NCI-H2171 (cell line): ENCODE measurements at places on chromosomes 16 and 17.

GRCh38 chr16:6884002-6884401 is 448.6 kb upstream of the RBFOX1 start:
- no peak for DNase-seq

DNA sequence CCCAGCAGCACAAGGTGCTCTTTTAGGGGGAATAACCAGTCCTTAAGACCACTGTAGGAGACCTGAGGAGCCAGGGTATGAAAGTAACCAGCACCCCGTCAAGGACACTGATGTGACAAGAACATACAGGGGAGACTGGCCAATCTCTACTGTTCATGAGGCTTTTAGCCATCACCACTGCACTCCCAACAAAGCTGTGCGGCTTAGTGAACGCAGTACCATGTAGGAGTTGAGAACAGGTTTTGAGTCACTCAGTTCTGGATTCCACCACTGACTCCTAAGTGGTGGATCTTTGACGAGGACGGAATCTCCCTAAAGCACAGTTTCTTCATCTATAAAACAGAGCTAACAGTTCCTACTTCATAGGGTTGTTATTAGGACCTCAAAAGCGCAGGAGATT is 26.8 kb downstream of the COG4 start:
- no peak for DNase-seq

- DNase-seq, result no peak
These were observed 72.9 kb upstream of the CLEC3A start for GRCh38 chr16:77949445-77949844.

DNA sequence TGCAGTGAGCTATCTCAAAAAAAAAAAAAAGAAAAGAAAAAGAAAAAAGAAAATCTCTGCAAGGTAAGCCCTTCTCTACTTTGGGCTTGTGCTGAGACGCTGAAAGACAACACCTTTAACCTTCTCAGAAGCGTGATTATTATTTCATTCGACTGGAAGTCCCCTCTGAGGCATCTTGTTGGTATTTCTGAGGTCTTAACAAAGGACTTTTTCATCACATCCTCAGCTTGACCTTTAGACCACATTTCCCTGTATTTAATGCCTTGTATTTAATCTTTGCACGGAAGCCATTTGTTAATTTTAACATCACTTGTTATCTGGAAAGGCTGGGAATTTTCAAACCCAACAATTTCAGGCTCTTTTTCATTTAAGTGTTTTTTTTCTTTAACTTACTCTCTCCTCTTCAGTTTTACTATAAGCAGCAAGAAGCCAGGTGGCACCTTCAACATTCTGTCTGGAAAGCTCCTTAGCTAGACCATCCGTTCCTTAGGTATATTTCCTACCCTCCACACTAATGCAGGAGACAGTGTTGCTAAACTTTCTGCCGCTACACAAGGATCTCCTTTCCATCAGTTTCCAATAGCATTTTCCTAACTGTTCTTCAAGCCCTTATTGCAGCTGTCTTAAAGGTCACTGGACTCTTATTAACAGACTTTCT is 10.3 kb downstream of the KCTD13 start:
- DNase-seq, result no peak

- no peak for DNase-seq
These were observed 54.5 kb downstream of the TUBD1 start for GRCh38 chr17:59838052-59838916.

GRCh38 chr17:73998249-73998648 is 205.2 kb upstream of the RPL38 start:
- no peak for DNase-seq

GRCh38 chr17:80652756-80653330 is 108.2 kb downstream of the RPTOR start:
- no peak for DNase-seq

GRCh38 chr17:37188157-37188556 is 187.6 kb upstream of the C17orf78 start:
- DNase-seq, result no peak

DNA sequence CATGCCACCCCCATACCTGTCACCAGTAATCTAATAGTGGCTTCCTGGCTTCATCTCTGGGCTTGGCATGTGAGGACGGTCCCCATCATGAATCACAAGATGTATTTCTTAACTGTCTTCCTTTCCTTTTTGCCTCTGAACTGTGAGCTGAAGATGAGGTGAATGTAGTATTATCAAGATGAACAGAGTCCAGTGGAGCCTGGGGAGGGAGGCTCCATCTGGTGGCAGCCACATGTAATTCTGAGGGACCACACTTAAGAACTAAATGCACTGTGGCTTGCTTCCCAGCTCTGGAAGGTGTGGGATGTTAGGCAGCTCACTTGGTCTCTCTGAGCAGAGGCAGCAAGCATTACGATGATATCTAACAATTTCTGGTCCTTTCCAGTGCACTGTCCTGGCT is 354.9 kb upstream of the ASIC2 start:
- no peak for DNase-seq

DNA sequence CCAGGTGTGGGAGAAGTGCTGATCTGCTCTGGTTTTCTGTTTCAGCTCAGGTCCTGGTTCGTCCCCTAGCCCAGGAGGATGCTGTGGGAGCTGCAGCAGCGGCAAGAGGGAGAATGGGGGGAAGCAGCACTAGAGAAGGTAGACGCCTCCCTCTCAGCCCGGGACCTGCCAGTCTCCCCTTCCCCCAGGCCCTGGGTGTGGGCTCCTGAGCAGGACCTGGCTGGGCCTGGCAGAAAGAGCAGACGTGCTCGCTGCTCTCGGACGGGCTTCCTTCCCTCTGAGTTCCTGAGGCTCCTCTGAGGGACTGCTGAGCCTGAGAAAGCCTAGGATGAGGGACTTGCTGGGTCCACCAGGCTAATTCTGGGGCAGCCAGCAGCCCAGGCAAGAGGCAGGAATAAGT is 3.1 kb downstream of the PRCD start:
- no peak for DNase-seq

DNA sequence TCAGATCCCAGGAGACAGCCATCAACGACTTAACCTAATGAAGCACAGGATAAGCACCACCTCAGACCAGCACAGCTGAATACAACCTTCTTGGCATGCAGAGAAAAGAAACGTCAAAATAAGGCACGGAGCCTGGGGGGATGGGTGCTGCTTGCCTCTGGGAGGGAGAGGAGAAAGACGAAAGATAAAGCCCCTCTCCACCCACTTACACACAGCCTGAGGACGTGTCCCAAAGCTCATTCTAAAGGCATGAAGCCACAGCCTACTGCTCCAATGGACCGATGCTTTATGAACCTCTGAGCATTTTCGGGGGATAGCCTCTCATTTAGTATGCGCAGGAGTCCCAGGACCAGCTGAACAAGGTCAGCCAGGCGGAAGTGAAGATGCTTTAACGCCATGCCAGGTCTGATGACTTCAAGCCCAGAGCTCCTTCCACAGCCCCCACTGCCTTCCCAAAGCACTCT is 31.1 kb downstream of the ST3GAL2 start:
- DNase-seq, result peak; percentile 32

GRCh38 chr16:3610698-3611145 is 684 bp downstream of the SLX4 start:
- no peak for DNase-seq

GRCh38 chr17:27602721-27603420 is 28.1 kb upstream of the LGALS9 start:
- DNase-seq, result peak; percentile 19

GRCh38 chr17:37358098-37358829 is 17.5 kb upstream of the C17orf78 start:
- DNase-seq, result peak; percentile 37

GRCh38 chr17:44385287-44386181 is 3.9 kb downstream of the ITGA2B start:
- DNase-seq, result peak; percentile 79

GRCh38 chr16:23694644-23695373 is 16.1 kb downstream of the PLK1 start:
- DNase-seq, result no peak

DNA sequence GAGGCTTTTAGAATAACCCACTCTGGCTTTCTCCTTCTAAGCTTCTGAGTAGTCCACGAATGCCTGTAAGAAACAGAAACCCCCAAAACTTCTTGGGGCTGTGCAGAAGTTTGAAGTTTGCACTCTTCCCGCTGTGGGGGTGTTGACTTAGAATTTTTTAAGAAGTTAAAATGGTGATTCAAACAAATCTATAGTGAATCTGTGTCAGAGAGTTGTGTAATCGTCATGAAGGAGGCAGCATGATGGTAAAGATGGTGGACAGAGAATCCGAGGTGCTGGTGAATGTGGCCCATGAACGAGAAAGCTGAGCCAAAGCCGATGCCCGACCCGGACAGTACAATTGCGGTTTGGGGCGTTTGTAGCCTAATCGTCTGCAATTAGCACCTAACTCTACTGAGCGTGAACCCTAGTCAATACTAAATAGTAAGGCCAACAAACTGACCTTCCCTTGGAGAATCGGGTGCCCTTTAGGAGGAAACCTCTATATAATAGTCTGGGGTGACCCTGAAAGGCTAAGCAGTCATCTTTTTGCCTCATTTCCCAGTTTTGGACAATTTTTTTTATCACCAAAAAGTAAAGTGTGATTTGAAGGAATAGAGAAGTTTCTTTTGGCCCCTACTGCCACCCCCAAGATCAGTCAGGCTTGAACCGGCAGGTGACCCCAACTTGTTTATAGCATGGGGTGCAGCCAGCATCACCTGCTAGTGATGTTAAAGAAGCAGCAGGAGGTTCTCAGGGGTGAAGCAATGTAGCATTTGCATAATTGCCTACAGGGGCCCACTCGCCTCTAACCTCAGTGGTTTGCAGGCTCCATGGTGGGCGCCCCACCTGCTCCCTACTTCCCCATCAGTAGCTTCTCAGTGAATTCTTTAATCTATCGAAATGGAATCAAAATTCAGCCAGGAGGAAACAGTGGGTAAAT is 11.2 kb downstream of the IRF8 start:
- DNase-seq, result no peak

- no peak for DNase-seq
These were observed 46.1 kb downstream of the CYTH1 start for GRCh38 chr17:78735832-78736525.

GRCh38 chr17:76111956-76112355 is 8.4 kb upstream of the EXOC7 start:
- DNase-seq, result no peak

- DNase-seq, result no peak
These were observed 1.0 kb downstream of the TEPSIN start for GRCh38 chr17:81237591-81238489.

DNA sequence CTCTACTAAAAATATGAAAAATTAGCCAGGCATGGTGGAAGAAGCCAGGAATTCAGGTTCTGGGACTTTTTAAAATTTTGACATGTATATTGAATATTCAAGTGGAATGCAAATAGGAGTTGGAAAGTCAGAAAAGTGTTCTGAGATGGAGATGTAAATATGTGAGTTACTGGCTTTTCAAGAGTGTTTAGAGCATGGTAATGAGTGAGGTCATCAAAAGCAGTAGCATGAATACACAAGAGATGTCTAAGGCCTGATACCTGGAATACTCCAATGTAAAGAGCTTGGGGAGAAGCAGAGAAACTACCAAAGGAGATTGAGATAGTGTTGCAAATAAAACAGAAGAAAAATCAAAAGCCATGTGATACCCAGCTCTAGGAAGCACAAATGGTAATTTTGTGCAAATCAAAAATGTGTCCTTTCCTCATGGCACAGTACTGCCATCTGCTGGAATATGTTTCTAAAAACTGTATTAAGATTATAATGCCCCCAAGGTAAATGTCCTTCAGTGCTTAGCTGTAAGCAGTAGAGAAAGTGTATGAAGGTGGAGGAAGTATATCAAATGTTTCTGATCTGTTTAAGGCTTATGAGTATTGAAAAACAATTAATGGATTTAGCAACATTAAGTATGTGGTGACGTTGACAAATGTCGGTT is 908.4 kb downstream of the KCNJ18 start:
- DNase-seq, result peak; percentile 12

GRCh38 chr16:48441863-48442279 is 56.7 kb upstream of the SIAH1 start:
- DNase-seq, result no peak

GRCh38 chr17:29177871-29178749 is 2.1 kb downstream of the MYO18A start:
- no peak for DNase-seq

GRCh38 chr17:20045476-20045875 is 36.3 kb downstream of the SPECC1 start:
- no peak for DNase-seq

DNA sequence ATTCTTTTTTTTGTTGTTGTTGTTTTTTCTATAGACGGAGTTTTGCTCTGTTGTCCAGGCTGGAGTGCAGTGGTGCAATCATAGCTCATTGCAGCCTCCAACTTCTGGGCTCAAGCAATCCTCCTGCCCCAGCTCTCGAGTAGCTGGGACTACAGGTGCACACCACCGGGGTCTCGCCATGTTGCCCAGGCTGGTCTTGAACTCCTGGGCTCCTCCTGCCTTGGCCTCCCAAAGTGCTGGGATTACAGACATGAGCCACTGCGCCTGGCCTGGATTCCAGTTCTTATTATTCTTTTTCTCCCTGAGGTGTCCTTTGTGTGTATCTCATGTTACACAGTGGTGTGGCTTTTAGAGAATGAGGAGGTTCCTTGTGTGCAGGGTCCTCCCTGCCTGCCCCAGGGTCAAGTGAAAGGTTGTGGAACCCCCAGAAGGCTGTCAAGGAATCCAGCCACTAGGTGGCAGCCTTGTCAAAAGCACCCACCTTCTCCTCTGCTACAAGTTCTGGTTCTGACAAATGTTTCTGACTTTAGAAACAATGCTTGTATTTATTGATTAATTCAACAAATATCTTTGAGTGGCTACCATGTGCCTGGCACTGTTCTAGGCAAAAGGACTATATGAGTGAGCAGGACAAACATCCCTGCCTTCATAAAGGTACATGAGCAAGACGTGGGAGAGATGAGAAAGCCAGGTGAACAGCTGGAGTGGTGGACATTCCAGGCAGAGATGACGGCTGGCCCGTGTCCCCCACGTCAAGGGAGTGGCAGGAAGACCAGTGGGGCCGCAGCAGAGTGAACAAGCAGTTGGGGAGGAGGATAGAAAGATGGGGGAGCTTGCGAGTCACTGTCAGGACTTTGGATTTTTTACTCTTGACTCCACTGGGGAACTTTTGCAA is 112.4 kb downstream of the SPECC1 start:
- peak; percentile 7 for DNase-seq

DNA sequence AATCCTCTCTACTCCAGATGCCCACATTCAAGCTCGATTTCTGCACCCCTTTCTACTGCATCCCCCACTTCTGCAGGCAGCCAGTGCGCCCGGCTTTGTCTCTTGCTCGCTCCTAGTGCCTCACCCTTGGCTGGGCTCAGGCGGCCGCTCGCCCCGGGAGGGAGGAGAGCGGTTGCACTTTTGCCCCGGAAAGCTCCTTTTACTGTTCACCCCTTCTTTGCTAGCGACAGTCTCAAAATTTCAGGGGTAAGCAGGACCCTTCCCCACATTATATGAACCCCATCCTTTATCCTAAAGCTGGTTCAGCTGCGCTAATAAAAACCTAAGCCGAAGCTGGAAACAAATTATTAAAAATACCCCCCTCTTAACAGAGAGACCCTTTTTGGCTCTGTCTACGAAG is 1.0 kb downstream of the HOXB5 start:
- no peak for DNase-seq

DNA sequence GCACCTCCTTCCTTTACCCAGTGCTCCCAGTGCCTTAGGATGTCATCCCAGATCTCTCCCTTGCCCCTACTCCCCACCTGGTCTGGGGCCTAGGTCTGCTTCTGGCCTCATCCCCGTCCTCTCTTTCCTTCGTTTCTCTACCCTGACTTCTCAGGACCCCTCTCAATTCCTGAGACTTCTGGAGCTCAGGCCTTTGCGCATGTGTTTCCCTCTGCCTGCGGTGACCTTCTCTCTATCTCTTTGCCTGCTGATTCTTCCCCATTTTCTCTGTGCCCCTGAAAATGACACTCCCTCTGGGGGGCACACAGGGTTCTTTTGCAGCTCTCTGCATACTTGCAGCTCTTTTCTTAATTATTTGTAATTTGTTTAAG is 13.5 kb downstream of the ADORA2B start:
- DNase-seq, result no peak
